ENCODE measurements at places on chromosomes 5 and 9.

DNA sequence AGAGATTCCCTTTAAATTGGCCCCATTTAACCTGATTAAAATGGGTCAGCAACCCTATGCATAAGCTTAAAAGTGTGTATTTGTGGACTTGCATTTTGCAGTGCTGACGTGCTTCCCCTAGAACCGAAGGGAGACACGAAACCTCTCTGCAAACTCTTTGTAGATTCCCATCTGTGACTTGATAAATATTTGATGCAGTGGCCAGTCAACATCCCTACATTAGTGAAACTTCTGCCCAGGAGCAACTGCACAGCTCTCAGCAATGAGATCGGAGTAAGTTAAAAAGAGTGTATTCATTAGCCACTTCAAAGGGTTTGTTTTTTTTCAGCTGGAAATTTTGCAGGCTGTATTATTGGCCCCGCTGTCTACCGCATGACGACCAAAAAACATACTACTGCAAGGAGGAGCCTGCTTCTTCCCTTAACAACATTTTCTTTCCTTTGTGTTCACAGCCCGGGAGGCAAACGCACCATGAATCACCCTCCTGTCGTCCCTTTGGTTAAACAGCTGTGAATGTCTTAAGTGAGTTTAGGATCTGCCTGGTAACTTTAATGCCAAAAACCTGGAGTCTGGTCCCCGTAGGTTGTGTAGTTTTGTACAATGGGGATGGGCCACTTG, 38.0 kb upstream of the TCERG1 start:
- no peak for DNase-seq

- DNase-seq, result no peak
These were observed 27.2 kb downstream of the NCBP1 start for GRCh38 chr9:97660847-97661246.

DNA sequence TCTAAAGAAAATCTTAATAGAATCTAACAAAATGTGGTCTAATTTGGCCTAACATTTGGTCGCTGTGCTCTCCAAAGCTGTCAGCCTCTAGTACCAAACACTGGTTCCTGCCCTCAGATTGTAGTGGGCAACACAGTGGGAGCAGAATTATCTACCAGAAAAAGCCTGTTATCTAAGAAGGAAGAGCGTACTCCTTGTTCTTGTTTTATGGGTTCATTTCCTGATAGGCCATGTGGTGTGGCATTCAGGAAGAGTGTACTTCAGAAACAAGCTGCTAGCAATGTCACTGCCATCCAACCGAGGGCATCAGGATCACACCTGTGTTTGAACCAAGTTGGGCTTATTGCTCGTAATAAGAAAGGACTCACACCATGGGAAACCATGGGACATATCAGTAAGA, 487.9 kb upstream of the DAP start:
- no peak for DNase-seq

- no peak for DNase-seq
These were observed 25.0 kb downstream of the TNFSF8 start for GRCh38 chr9:114905170-114905940.

DNA sequence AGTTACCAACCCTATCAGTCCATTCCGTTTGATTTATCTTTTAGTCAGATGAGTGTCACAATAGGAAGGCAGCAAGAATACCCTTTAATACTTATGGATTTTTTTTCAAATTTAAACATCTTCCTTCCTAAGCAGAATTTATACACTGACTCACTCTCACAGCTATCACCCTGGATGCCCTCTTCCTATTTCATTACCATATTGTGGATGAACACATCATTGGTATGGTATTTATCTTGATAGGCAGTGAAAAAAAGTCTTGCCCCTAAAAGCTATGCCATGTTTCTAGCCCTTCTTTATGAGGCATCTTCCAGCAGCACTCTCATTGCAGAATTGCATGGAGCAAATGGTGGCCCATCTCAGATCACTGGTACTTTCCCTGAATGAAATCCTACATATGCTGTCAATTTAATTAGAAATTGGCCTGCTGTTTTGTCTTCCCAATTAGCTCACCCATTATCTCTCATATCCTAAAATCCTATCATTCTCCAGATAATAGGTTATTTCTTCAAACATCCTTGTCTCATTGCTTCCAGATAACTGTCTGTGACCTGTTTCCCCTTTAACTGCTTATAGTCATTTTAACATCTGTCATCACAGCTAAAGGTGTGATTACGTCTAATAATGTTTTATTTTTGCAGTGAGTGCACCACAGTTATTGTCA, 433.5 kb upstream of the POU5F2 start:
- DNase-seq, result no peak

- DNase-seq, result no peak
These were observed 334.0 kb upstream of the PUM3 start for GRCh38 chr9:3177936-3178335.

DNA sequence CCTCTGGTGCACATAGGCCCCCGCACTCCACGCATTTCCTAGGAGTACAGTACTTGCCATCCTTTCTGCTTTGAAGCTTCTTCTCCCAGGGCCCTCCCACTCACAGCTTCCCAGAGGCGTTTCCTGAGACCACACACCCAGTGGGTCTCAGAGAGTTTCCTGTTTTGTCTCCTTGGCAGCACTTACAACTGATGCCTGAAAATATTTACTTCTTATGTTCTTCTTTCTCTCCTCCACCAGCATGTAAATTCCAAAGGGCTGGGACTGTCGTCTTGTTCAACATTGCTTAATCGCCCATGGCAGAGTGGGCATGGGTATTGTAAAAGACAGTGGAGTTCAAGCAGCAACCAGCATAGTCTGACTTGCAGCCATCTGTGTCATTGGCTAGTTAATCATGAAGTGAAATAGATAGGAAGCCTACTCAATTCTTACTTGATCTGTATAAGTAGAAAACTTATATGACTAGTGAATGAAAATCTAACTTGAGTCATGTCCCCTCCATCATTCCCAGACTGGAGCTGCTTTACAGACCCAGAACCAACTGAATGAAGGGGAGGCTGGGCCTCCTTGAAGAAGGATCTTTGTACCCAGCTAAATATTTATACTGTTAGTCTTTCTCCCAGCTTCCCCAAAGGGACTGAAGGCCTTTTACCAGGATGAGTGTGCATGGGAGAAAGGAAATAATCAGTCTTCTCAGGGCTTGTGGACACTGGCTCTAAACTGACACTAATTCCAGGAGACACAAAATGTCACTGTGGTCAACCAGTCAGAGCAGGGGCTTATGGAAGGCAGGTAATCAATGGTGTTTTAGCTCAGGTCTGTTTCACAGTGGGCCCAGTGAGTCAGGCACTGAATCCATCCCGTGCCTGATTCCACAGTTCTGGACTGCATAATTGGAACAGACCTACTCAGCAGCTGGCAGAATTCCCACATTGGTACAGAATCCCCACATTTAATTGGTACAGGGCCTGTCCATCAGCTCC, 116.4 kb downstream of the SV2C start:
- no peak for DNase-seq

GRCh38 chr9:36450110-36450732, 50.2 kb upstream of the RNF38 start:
- no peak for DNase-seq

GRCh38 chr9:127788337-127789011, 2.6 kb downstream of the CDK9 start:
- no peak for DNase-seq

GRCh38 chr5:165425594-165425993, 1920.2 kb downstream of the MAT2B start:
- no peak for DNase-seq

Data from stimulated activated CD8-positive, alpha-beta memory T cell treated with anti-CD3 and anti-CD28 coated beads, Interleukin-15, amount 100 ng/mL, for 24 hours (primary cell).